ENCODE measurements at places on chromosomes 12 and 14. TPM values are rescaled to one million over a fixed set of nuclear protein-coding genes. Genes with fewer than 3 reads are reported as not detected.

KRT78 gene
- not detected for total RNA-seq

SERPINA1 gene
- total RNA-seq, result 0.12 TPM

CRIP2 gene
- total RNA-seq, result not detected

KCNH5 gene
- not detected for total RNA-seq

CLEC4C gene
- total RNA-seq, result not detected

NGDN gene
- 84.5 TPM for total RNA-seq

GRCh38 chr12:128009108-128009507 lies 257.9 kb upstream of the TMEM132C start:
- H3K4me3 ChIP-seq, result no peak overlapping the region
- no peaks in the 10 kb centered on the region for H3K36me3 ChIP-seq
- H3K27ac ChIP-seq, result no peak overlapping the region
- no peak for DNase-seq
- no peaks in the 10 kb centered on the region for H3K4me1 ChIP-seq

GRCh38 chr12:75862692-75863471 lies 168.7 kb downstream of the PHLDA1 start:
- no peak overlapping the region for H3K27ac ChIP-seq
- DNase-seq, result no peak
- H3K27me3 ChIP-seq, result peaks cover 13% of the 10 kb centered on the region
- no peaks in the 10 kb centered on the region for H3K36me3 ChIP-seq
- peaks cover 7% of the 10 kb centered on the region for H3K4me1 ChIP-seq
- H3K4me3 ChIP-seq, result no peak overlapping the region

GRCh38 chr14:73280903-73281302 lies 43.6 kb downstream of the PAPLN start:
- peaks cover 6% of the 10 kb centered on the region for H3K4me1 ChIP-seq
- H3K27ac ChIP-seq, result no peak overlapping the region
- DNase-seq, result no peak
- H3K36me3 ChIP-seq, result peaks cover 51% of the 10 kb centered on the region
- H3K4me3 ChIP-seq, result no peak overlapping the region
- H3K27me3 ChIP-seq, result no peaks in the 10 kb centered on the region

DNA sequence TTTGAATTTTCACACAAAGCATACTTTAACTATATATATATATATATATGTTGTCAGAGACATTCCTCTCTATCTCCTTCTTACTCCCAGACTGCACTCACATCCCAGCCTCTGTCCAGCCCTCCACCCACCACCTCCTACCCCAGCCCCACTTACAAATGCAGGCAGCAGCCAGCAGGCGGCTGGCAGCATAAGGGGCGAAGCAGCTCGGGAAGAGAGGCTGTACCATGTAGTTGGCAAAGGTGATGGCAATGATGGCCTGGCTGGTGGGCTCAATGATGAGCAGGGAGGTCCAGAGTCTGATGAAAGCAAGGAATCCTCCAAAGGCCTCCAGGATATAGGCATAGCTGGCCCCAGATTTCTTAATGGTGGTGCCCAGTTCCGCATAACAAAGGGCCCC lies 2.5 kb downstream of the SLC7A7 start:
- no peak overlapping the region for H3K27ac ChIP-seq
- H3K4me1 ChIP-seq, result peaks cover 13% of the 10 kb centered on the region
- DNase-seq, result no peak
- no peaks in the 10 kb centered on the region for H3K36me3 ChIP-seq
- peaks cover 5% of the 10 kb centered on the region for H3K27me3 ChIP-seq

DNA sequence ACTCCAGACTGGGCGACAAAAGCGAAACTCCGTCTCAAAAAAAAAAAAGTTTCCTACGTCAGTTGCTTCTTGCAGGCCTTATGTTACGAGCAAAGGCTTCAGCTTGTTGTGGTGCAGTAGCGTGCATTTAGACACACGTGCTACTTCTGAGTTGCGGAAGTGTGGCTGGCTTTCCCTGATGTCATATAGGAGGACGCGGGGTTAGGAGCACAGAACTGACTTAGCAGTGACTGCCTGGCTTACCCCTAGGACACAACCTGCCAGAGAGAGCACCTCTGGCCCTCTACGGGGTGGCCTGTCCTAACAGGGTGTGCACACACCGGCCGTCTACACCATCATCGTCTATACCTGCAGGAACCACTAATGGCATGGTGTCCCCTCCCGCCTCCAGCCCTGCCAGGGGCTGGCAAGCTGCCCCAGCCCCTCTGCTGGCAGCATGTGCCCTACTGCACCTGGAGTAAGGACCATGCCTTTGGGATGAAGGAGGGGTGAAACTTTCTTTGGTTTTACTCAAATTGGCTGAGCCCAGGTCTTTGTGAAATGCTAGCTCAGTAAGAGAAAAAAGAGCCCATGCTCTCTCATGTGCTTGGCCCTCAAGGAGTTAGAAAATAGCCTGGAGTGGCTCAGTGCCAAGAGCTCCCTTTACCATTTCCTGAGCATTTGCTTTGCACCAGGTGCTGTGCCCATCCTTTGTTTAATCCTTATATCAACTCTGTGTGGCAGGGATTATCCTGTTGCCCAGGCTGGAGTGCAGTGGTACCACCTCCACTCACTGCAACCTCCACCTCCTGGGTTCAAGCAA lies 1.7 kb upstream of the GPR68 start:
- peaks cover 90% of the 10 kb centered on the region for H3K4me1 ChIP-seq
- no peaks in the 10 kb centered on the region for H3K27me3 ChIP-seq
- peak overlapping the region; percentile 88 for H3K27ac ChIP-seq
- peak overlapping the region; percentile 53 for H3K4me3 ChIP-seq
- peak; percentile 84 for DNase-seq
- H3K36me3 ChIP-seq, result peaks cover 19% of the 10 kb centered on the region

- no peak overlapping the region for H3K27ac ChIP-seq
- DNase-seq, result no peak
- H3K4me1 ChIP-seq, result peaks cover 5% of the 10 kb centered on the region
- H3K36me3 ChIP-seq, result no peaks in the 10 kb centered on the region
- H3K4me3 ChIP-seq, result no peak overlapping the region
Observed at GRCh38 chr14:85527006-85527405, 2.9 kb upstream of the FLRT2 start.

DNA sequence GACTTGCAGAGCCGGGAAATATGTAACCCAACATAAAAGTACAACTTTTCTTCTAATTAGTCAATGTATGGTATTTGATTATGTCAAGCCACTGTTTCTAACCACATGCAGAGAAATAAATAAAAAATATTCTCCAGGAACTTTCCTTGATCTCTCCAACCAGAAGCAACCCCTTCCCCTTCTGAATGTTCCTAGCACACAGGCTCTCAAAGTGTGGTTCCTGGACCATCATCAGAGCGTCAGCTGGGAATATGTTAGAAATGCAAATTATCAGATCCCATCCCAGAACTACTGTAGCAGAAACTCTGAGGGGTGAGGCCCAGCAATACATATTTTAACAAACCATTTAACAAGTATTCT lies 21.0 kb upstream of the ITPR2 start:
- H3K4me3 ChIP-seq, result no peak overlapping the region
- DNase-seq, result no peak
- no peak overlapping the region for H3K27ac ChIP-seq
- H3K36me3 ChIP-seq, result no peaks in the 10 kb centered on the region
- no peaks in the 10 kb centered on the region for H3K4me1 ChIP-seq

- H3K4me1 ChIP-seq, result no peaks in the 10 kb centered on the region
Observed at GRCh38 chr14:26855077-26855753, 257.4 kb upstream of the NOVA1 start.

GRCh38 chr12:38132139-38132538 lies 184.4 kb upstream of the ALG10B start:
- peaks cover 2% of the 10 kb centered on the region for H3K27me3 ChIP-seq
- H3K36me3 ChIP-seq, result no peaks in the 10 kb centered on the region
- H3K4me1 ChIP-seq, result no peaks in the 10 kb centered on the region
- no peak for DNase-seq
- H3K27ac ChIP-seq, result no peak overlapping the region

DNA sequence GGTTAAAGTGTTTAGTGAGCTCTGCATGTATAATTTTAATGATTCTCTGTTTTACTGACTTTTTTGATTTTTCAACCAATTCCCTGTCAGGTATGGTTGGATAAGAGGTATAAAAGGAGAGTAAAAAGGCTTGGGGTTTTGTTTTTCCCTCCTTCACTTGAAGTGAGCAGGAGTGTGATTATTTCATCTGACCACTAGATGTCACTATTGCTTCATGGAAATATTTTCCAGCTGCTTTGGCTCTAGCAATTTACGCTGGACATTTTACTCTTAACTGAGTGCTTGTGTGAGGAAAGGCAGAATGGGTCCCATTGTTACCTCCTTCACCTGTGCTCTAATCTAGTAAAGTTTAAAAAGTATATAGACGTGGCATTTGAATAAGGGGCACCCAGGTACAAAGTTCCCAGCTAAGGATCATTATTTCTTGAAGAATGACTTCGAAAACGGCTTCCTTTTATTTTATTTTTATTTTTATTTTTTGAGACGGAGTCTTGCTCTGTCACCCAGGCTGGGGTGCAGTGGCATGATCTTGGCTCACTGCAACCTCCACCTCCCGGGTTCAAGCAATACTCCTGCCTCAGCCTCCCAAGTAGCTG lies 66.5 kb downstream of the TBC1D30 start:
- peaks cover 1% of the 10 kb centered on the region for H3K27me3 ChIP-seq
- H3K4me1 ChIP-seq, result no peaks in the 10 kb centered on the region
- no peak overlapping the region for H3K4me3 ChIP-seq
- H3K27ac ChIP-seq, result no peak overlapping the region
- no peaks in the 10 kb centered on the region for H3K36me3 ChIP-seq

DNA sequence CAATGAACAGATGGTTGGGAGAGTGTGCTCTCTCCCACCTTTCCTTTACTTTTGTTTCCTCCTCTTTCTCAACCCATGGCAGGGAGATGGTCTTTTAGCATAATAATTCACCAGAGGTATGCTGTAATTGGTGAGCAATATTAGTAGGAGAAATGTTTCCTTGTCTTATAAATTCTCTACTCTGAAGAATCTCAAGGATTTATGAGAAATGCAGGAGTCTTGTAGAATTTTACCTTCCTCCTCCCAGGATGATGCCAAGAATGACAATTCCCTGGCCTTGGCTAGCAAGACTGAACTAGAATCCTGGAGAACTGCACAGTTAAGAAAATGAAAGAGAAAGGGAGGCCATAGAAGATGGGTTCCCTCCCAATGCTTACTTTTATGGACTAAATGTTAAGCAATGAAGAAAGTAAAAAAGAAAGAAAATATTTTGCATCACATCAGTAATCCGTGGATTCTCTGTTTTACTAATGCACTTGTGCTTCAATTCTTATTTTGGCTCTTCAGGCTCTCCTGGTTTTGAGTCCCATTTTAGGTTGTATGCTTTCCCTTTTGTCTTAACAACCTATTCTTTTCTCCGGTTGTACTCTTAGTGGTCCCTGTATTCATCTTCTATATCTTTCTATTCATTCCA lies 192.9 kb upstream of the GARIN6 start:
- H3K36me3 ChIP-seq, result no peaks in the 10 kb centered on the region
- no peak overlapping the region for H3K4me3 ChIP-seq
- no peaks in the 10 kb centered on the region for H3K27me3 ChIP-seq
- no peak overlapping the region for H3K27ac ChIP-seq

DNA sequence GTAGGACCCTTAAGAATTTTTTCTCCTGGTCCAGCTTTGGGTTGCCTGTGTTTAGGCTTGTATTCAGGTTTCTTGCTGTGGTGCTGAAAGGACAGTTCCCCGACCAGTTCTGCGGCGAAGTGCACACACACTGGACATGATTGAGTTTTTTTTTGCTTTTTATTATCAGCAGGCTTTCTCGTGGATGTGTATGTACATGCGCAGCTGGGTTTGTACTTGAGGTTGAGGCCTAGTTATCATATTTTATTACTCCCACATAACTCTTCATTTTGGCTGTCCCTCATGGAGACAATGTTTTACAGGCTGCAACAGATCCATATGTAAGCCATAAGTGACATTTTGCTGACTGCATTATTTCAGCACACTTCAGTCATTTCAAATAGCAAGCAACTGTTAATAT lies 2.5 kb downstream of the SCN8A start:
- H3K36me3 ChIP-seq, result no peaks in the 10 kb centered on the region
- H3K4me1 ChIP-seq, result peaks cover 10% of the 10 kb centered on the region
- H3K27me3 ChIP-seq, result peaks cover 62% of the 10 kb centered on the region
- DNase-seq, result no peak

DNA sequence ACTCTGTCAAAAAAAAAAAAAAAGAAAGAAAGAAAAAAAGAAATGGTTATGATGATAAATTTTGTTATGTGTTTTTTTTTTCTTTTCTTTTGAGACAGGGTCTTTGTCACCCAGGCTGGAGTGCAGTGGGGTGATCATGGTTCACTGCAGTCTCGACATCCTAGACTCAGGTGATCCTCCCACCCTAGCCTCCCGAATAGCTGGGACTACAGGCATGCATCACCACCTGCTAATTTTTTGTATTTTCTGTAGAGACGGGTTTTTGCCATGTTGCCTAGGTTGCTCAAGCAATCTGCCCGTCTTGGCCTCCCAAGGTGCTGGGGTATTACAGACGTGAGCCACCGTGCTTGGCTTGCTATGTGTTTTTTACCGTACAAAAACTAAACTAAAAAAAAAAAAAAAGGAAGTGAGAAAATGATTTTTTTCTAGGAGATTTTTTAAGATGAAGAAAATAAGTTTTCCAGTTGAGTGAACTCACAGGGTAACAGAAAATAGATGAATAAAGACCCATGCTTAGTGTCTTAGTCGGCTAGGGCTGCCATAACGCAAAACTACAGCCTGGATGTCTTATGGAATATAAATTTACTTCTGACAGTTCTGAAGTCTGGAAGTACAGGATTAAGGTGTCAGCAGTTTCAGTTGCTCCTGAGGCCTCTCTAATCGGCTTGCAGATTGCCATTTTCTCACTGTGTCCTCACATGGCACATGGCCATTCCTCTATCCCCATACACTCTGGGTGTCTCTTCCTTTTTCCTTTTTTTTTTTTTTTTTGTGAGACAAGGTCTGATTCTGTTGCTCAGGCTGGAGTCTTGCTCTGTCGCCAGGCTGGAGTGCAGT lies 13.2 kb upstream of the APOF start:
- no peak overlapping the region for H3K4me3 ChIP-seq
- no peak for DNase-seq
- no peak overlapping the region for H3K27ac ChIP-seq
- H3K27me3 ChIP-seq, result peaks cover 12% of the 10 kb centered on the region
- H3K4me1 ChIP-seq, result no peaks in the 10 kb centered on the region
- H3K36me3 ChIP-seq, result no peaks in the 10 kb centered on the region

DNA sequence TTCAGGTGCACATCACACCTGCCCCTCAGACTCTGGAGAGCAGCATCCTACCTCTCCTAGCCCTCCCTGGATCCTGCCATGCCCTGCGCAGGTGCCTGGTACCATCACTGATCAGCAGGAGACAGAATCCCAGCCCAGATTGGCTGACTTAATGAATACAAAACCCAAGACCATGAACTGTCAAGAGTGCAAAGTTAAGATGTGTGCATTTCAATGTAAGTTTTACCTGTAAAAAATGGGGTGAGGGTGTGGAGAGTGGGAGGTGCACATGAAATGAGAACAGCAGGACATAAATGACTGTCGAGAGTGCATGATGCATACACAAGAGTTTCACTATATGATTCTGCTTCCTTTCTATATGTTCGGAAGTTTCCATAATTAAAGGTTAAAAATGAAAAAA lies 57.9 kb upstream of the GPR68 start:
- H3K27ac ChIP-seq, result peak overlapping the region; percentile 98
- H3K27me3 ChIP-seq, result no peaks in the 10 kb centered on the region
- H3K36me3 ChIP-seq, result peaks cover 67% of the 10 kb centered on the region
- H3K4me1 ChIP-seq, result peaks cover 69% of the 10 kb centered on the region
- peak overlapping the region; percentile 63 for H3K4me3 ChIP-seq
- no peak for DNase-seq
